ENCODE measurements at places on chromosomes 12 and 14.

GRCh38 chr14:69242311-69243224 lies 17.4 kb upstream of the GALNT16 start:
- peak; percentile 64 for DNase-seq

DNA sequence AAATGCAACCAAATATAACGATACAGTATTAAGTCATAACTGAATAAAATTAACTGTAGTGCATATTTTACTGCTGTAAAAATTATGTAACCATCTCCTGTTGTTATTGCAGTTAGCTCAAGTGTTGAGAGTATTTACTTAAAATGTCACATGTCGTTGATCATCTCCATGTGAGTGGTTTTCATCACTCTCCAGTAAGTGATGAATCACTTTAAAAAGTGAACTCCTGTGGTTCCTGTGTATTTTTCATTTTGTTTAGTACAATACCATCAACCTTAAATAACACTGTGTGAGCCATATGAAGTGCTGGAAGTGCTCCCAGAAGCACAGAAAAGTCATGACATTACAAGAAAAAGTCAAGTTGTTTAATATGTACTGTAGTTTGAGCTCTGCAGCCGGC lies 104.7 kb upstream of the SLCO1B1 start:
- no peak for DNase-seq

DNA sequence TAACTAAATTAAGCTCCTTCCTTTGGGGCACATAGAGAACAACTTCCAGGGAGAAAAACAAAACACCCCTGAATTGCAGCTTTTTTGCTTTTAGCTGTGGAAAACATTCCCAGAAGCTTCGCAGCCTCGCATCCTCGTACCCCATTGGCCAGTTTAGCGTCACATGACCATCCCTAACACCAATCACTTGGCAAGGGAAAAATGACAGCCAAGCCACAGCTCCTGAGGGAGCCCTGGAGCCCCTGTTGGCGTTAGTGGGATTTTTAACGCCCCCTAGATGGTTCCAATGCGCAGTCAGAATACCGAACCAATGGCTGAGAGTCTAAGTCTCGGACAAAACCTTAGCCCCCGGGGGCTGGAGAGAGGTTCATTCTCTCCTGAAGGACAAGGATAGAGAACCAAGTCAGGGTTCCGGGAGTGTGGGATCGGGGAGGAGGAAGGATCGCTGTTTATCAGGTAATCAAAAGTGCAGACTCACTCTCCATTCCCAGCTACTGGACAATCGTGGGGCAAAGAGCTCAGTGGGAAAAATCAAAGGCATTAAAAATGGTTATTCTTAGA lies 135.6 kb upstream of the HIF1A start:
- no peak for DNase-seq

- DNase-seq = no peak
Observed at GRCh38 chr14:36021030-36021422, 155.5 kb downstream of the PTCSC3 start.

GRCh38 chr14:69260861-69261564 lies 1.1 kb downstream of the GALNT16 start:
- peak; percentile 16 for DNase-seq

- DNase-seq = no peak
Observed at GRCh38 chr14:39469094-39469710, 37.0 kb upstream of the FBXO33 start.

DNA sequence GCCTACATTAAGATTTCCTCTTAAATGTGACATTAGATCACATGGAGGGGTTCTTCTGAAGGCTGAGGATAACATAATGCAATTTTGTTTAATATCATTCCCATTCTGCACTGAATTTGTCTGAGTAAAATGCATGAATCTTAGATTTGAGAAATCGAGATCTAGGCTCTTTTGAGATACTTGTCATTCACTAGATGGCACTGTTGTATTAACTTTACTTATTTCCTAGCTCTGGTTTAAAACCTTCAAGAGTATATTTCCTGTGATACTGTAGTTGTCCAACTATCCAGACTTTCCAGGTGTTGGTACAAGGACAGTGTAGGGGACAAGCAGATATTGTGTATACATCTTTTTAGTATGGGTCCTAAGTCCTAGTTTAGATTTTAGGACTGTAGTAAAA lies 91.7 kb upstream of the SEL1L start:
- peak; percentile 15 for DNase-seq

GRCh38 chr12:4526923-4527546 lies 11.7 kb upstream of the RAD51AP1 start:
- DNase-seq = no peak

DNA sequence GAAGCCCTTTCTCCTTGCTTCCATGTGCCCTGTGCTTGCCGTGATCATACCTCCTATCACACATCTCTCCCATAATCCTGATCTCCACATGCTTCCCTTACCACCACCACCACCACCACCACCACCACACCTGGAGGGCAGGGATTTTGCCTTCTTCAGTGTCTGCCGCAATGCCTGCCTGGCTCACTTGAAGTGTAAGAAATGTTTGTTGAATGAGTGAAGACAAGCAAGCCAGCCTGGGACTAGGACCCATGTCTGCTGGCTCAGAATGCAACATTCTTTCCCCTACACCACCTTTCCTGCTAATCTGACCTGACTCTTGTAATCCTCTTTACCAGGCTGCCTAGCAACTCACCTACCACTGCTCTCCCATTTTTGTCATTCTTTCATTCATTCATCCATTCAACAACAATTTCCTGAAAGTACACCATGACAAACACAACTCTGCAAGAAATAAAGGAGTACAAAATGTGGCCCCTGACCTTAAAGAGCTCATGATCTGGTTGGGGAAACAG lies 3.5 kb upstream of the NID2 start:
- DNase-seq = no peak

- no peak for DNase-seq
Observed at GRCh38 chr12:58803908-58804307, 116.4 kb downstream of the LRIG3 start.

- DNase-seq = no peak
Observed at GRCh38 chr12:998020-998874, 7.2 kb downstream of the ERC1 start.

GRCh38 chr12:39144613-39145061 lies 239.2 kb upstream of the CPNE8 start:
- DNase-seq = no peak

DNA sequence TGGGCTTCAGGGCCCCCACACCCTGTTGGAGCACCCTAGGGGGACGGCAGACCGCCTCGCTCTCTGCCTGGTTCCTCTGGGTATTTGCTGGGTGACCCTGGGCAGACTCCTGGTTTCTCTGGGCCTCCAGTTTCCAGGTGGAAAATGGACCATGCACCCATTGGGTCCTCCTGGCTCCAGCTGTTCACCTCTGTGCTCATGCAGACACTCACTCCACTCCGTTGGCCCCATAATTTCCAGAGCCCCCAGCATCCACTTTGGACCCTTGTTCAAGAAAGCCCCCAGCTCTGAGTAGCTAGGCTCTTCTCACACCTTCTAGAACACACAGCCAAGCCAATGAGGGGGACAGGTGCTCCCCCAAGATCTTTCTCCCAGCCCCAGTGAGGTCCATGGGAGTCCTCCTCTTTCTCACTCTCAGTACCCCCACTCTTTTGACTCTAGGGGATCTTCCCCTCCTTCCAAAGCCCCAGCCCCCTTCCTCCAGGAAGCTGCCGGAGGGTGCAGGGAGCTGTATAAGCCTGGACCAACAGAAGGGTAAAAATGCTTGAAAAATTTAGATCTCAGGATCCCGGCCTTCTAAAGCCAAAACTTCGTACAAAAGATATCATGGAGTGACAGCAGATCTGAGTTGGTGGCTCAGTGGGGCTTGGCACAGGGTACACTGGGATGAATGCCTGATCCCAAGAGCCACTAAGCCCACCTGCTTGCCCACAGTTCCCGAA lies 174.8 kb upstream of the RTL1 start:
- DNase-seq = no peak

GRCh38 chr14:22630486-22630885 lies 13.7 kb downstream of the OR6J1 start:
- DNase-seq = no peak

DNA sequence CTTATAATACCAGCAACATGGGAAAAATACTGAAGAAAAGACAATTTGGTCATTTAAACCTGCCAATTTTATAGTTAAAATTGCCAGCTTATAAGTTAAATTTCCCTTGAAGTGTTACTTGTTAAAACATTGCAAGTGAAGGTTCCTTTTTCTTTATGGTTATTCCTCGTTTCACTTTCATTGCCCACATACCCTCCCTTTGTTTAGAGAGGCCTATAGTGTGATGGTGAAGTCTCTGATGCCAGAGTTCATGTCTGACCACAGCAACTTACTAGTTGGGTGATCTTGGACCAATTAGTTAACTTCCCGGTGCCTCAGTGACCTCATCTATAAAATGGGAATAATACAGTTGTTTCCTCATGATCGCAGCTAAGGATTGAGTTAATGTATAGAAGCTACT lies 173.5 kb downstream of the ANO6 start:
- DNase-seq = no peak

DNA sequence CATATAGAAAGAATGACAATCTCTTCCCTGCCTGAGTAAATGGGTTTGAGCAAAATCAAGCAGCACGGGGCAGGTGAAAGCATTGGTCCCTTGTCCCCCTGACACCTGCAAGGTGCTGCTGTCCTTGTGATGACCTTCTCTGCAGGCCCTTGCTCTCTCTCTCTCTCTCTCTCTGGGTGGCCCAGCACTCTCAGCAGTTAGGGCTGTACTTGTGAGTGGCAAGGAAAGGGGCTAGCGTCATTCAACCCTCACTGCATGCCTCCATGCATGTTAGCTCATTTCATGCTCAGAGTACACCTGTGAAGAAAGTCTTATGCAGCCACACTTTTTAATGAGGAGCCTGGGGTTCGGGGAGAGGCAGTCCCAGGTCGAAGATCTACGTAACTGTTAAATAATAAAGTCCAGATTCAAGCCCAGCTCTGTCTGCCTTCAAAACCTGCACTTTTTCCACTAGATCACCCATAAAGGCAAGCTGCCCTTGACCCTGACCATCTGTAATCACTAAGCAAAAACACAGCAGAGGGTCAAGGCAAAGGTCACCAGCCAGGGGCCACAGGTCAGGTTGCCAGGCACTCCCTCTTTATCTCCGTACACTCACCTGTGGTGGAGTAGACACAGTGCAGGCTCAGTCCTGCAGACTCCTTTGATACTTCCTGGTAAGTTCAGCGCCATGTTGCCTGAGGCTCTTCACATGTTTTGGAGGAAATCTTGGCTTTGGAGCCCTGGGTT lies 44.9 kb upstream of the CLMN start:
- no peak for DNase-seq

GRCh38 chr12:120342175-120343038 lies 14.8 kb upstream of the PLA2G1B start:
- no peak for DNase-seq

DNA sequence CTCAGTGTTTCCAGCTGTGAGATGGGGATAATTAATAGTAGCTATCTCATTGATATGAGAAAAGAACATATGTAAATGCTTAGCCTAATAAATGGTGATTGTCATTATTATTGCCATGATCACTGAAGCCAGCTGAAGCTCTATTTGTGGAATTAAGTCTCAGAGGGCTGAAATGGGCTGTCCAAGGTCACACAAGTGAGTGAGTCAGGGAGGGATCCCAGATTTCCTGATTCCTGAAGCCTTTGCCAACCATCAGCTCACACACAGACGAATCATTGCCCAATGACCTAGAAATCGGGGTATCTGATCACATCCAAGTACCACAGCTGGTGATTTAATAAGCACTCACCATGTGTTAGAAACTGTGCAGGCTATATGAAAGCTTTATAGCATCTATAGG lies 21.6 kb upstream of the TMEM229B start:
- DNase-seq = no peak

- DNase-seq = no peak
Observed at GRCh38 chr12:105351523-105351922, 21.0 kb downstream of the C12orf75 start.

- no peak for DNase-seq
Observed at GRCh38 chr12:121788176-121788818, 5.2 kb downstream of the RHOF start.

DNA sequence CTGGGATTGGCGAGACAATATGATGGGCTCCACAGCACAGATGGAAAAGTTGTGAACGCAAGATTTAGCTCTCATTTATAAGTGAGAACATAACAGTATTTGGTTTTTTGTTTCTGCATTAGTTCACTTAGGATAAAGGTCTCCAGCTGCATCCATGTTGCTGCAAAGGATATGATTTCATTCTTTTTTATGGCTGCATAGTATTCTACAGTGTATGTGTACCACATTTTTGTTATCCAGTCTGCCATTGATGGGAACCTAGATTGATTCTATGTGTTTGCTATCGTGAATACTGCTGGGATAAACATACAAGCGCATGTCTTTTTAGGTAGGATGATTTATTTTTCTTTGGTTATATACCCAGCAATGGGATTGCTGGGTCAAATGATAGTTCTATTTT lies 23.6 kb downstream of the TBK1 start:
- DNase-seq = no peak

DNA sequence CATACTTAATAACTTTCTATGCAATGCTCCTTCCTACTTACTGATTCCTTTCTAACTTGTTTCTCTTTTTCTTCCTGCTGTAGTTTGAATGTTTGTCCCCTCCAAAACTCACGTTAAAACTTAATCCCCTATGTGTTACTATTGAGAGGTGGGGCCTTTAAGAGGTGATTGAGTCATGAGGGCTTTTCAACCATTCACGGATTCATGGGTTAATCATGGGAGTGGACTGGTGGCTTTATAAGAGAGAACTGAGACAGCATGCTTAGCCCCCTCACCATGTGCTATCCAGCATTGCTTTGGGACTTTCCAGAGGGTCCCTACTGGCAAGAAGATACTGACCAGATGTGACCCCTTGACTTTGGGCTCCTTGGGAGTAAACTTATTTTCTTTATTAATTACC lies 66.0 kb upstream of the TRIM9 start:
- DNase-seq = no peak

DNA sequence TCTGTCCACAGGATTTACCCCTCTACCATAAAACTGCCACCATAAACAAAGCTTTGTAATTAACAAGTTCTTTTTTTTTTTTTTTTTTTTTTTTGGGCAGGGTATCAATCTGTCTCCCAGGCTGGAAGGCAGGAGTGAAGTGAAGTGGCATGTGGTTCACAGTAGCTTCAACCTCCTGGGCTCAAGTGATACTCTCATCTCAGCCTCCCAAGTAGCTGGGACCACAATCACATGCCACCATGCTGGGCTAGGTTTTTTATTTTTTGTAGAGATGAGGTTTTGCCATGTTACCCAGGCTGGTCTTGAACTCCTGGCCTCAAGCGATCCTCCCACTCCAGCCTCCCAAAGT lies 61.1 kb upstream of the NUDT4 start:
- no peak for DNase-seq

DNA sequence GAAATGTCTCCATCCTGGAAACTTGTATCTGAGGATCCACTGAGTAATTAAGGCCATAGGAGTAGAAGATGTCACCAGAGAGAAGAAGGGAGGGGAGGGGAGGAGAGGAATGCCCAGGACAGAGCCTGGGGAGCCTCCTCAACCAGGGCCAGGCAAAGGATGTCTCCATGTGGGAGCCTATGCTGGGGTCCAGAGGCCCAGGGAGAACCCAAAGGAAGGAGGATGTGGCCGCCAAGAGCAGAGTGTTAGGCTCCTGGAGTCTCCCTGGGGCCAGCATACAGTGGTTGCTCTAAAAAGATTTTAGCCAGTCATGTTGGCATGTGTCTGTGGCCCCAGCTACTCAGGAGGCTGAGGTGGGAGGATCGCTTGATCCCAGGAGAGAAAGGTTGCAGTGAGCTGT lies 92.6 kb downstream of the DICER1 start:
- no peak for DNase-seq

GRCh38 chr12:47704719-47705118 lies 1.1 kb downstream of the RPAP3 start:
- DNase-seq = no peak

- DNase-seq = no peak
Observed at GRCh38 chr14:21103411-21103709, 2.5 kb downstream of the TMEM253 start.

- DNase-seq = no peak
Observed at GRCh38 chr12:24839268-24839791, 109.6 kb downstream of the BCAT1 start.
